ENCODE measurements at places on chromosomes 16 and 17.

DNA sequence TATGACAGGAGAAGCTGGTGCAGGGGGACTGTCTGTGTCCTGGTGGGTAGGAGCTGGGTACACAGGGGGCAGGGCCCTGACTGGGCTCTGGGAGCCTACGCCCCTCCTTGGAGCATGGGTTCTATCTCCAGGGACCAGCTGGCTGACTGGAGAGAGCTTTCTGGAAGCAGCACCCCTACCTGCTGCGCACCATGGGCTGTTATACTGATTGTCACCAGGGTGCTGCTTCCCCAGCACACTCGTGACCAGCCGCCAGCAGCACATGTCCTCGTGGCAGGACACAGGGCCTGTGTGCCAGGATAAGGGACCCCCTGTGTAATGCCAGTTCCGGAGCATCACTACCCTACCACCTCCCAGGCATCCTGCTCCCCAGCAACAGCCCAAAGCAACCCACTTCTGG is 106.0 kb downstream of the AMFR start:
- DNase-seq, result no peak

DNA sequence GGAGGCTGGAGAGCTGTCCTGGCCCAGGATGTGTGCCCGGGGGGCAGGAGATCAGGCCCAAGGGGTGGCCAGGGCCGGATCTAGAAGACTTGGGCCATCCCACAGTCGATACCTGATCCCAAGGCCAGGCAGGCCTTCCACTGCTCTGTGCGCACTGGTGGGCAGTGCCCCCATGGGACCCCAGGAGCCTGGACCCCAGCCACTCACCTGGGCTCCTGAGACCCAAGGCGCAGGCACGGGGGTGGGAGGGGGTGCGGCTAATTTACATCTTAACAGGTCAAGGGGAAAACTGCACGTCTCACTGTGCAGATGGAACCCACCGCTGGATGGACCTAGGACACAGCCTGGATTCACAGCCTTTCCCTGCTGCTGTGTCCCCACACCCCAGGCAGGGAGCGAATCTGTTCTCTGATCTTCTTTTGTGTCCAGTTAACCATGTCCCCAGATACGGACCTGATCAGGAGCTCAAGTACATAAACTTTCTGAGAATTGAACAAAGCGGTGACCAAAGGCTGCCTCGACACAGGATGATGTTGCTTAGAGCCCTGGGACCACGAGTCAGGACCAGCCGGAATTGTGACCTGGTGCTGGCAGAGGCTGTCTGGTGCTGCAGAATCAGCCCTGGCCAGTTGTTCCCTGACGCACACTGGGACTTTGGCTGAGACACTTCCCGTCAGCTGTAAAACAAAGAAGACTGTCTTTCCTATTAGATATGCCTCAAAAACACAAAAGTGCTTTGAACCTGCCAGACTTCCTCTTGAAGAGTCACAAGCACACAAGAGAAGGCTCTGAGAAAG is 60.6 kb downstream of the TNFRSF13B start:
- no peak for DNase-seq

DNA sequence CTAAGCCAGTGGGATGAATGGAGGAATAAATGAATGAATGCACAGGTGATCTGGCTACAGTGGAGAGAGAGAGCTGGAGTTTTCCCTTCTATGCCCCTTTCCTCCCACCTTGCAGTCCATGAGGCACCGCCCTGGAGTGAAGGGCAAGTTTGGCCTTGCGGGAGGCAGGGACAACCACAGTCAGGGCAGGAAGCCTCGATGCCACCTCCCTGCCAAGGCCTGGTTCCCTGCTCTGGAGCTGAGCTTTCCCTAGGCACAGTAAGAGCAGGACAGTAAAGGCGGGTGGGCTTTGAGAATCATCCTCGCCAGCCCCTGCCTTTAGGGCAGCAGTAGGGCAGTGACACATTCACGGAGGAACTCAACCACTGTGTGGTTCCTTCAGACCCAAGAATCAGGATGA is 72.6 kb downstream of the RBFOX3 start:
- DNase-seq, result no peak

- DNase-seq, result no peak
Observed at GRCh38 chr17:50020841-50021599, 26.0 kb upstream of the DLX3 start.

- DNase-seq, result no peak
Observed at GRCh38 chr16:57304169-57305061, 19.9 kb upstream of the PLLP start.

DNA sequence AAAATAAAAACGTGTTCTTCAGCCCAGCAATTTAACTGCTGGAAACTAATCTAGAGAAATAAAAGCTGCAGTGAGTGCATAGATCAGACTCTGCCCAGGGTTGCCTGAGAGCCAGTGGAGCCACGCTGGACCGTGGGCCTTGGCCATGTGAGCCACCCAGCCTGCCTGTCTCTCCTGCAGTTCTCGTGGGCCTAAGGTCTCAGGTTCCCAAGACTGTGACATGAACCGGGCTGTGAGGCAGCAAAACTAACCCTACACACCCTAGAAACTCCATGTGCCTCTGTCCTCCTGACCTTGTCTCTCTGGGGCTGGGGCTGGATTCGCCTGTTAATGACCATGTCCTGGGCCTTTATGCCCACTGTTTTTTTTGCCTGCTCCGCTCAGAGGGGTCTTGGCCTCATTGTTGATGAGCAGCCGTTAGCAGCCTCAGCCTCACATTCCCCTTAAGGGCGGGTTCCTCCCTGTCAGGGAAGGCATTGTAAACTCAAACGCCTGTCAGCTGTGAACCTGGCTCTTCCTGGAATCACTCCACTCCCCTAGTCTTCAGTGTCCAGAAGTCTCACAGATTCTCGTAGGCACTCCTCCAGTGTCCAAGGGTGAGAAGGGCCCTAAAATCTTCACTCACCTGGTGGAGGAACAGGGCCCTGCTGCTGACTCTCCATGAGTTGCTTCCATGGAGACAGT is 16.9 kb downstream of the C16orf90 start:
- no peak for DNase-seq

GRCh38 chr17:3400055-3400454 is 1.8 kb upstream of the OR1E1 start:
- DNase-seq, result no peak

GRCh38 chr17:38594152-38594551 is 11.6 kb downstream of the SRCIN1 start:
- DNase-seq, result no peak

DNA sequence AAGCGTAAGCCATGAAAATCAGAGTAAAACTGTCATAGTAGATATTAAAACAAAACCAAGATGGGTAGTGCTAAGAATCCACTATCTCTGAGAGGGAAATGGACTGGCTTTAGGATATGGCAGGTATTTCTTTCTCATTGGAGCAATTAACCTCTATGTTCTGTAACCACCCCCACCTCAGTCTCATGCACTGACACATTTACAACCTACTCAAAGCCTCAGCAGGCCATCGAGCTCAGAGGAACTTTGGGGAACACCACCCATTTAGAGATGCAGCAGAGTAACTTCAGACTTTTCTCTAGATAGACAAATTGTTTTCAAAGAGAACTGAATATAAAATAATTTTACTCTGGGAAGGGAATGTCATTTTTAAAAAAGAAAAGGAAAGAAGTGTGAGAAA is 615.8 kb upstream of the ZFHX3 start:
- no peak for DNase-seq

- peak; percentile 12 for DNase-seq
Observed at GRCh38 chr17:59332749-59333377, 1.4 kb downstream of the YPEL2 start.

- no peak for DNase-seq
Observed at GRCh38 chr16:78990309-78990701, 610.2 kb downstream of the MAF start.

DNA sequence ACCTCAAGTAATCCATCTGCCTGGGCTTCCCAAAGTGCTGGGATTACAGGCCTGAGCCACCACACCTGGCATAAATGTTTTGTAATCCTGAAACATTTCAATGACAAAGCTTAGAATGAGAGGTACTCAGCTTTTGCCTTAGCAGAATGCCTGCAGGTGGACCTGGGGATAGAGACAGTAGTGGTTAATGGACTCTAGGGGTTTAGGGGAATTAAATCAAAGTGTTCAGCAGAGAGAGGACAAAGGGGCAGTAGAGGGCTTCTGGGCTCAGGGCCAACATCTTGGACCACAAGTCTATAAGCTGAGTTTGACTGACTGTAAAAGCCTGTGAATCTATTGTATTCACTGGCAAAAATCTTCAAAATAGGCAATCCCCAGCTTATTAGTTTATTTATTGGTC is 36.0 kb upstream of the MED13 start:
- DNase-seq, result no peak

DNA sequence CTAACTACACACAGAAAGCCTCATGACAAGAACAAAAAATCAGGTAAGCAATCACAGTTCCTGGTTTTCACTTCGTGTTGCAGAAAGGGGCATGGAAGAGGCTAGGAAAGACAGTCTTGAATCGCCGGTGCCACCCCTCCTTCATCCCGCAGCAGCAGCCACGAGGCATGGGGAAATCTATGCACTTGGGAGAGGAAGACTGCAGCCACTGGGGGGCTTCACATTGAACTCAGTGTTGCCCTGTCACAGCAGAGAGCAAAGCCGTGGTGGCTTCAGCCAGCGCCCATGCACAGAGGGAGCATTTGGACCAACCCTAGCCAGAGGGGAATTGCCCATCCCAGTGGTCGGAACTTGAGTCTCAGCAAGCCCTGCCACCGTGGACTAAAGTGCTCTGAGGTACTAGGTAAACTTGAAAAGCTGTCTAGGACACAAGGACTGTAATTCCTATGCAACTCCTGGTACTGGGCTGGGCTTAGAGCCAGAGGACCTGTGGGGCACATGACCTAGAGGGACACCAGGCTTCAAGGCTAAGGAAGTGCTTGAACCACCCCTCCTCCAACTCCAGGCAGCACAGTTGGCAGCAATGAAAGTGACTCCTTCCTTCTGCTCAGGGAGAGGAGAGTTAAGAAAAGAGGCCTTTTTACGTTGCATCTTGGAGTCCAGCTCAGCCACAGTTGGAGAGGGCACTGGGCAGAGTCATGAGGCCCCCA is 35.2 kb upstream of the ATP2C2 start:
- DNase-seq, result peak; percentile 15

DNA sequence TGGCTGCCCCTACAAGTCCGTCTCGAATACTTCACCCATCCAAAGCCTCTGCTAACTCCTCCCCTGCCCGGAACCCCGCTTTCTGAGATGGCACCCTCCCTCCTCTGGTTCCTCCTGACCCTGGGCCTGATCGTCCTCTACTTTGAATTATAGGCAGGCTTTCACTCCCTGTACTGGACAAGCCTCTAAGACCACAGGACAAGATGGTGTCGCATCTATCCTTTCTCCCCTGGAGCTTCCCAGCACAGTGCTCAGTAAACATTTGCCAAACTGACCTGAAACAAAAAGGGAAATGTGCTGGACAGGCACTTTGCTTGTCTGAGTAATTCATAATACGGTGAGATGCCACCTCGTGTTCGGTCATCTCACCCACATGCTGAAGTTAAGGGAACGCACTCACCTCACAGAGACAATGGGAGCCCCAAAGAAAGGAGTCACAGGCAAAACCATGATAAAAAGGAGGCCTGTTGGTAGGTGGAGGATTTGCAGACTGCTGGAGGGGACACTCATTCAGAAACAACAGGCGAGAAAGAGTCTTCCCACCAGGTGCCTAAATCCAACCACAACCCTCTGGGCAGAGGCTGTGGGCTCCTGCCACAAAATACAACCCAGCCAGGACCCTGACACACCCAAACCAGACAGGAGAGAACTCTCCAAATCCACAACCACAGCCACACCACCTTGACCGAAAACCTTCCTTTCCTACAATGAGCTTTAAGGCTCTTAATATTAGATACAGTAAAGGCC is 28.2 kb downstream of the SNN start:
- DNase-seq, result no peak

DNA sequence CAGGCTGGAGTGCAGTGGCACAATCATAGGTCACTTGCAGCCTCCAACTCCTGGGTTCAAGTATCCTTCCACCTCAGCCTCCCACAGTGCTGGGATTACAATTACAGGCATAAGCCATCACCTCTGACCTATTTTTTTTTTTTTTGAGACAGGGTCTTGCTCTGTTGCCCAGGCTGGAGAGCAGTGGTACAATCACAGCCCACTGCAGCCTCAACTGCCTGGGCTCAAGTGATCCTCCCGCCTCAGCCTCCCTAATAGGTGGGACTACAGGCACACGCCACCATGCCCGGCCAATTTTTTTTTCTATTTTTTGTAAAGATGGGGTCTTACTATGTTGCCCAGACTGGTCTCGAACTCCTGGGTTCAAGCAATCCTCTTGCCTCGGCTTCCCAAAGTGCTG is 5.6 kb upstream of the GGA2 start:
- DNase-seq, result no peak

GRCh38 chr17:20924306-20924705 is 118.5 kb downstream of the USP22 start:
- DNase-seq, result no peak

DNA sequence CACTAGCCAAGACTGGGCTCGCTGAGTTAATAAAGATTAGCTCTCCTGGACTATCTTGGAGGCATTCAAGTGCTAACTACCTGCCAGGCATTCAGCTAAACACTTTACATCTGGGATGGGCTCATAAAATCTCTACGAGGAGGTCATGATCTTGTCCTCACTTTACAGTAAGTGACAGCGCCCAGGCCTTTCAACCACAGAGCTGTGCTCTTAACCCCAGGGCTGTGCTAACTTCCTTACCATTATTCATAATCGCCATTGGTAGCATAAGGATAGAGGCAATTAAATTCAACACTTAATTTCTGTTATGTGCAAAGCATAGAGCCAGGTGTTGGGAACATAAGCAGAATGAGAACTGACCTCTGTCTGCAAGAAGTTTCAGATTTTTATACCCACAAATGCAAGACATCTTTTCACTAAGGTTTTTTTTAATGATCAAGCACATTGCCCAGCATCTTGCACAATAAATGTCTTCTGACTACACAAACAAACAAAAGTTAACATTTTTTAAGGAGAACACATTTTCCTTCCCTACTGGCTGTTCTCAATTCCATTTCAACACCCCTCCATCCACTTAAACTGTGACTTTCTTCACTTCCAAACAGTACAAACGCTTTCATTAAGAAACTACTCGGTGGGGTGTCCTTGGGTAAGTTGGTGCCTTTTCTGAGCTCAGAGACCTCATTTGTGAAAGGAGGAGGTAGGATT is 172.3 kb downstream of the C16orf78 start:
- no peak for DNase-seq

- DNase-seq, result peak; percentile 71
Observed at GRCh38 chr16:68445458-68445857, 2.9 kb downstream of the SMPD3 start.

- DNase-seq, result peak; percentile 36
Observed at GRCh38 chr17:43528319-43528987, 17.7 kb downstream of the ETV4 start.

DNA sequence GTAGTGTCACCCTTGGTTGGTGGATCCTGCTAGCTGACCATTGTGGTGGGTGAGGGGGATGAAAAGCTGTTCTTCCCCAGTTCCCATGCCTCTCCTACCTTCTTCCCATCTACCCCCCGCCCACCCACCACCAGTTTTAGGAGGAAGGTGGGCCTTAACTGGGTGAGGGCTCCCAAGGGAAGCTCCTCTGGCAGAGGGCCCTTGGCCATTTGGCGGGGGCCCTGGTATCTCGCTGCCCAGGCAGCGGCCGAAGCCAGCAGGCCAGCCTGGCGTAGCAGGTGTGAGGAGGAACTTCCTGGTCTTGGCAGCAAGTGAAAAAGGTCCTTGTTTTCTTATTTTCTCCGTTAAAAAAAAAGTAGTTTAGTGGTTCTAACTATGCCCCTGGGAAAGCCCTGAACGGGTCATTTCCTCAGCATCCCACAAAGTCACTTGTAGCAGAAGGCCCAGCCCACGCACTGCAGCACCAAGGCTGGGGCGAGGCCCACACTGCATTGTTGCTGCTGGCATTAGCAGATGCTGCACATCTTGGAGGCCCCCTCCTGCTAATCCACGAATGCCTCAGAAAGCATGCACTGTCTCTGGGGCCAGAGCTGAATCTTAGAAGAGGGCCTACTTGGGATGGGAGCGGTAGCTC is 72.5 kb downstream of the MPRIP start:
- DNase-seq, result no peak

Measured in nephron progenitor cell (in vitro differentiated cells).